ENCODE measurements at places on chromosomes 1 and 21. TPM values are rescaled to one million over a fixed set of nuclear protein-coding genes. Genes with fewer than 3 reads are reported as not detected.
A peak's percentile ranks its signal among the peaks of the same experiment; 100 is the strongest.

Gene MMEL1
- total RNA-seq, result 3.1 TPM

Gene BSND
- total RNA-seq, result not detected

Gene PADI3
- not detected for total RNA-seq

Gene CELSR2
- 3.1 TPM for total RNA-seq

Gene PCSK9
- total RNA-seq, result not detected

Gene RNPEP
- total RNA-seq, result 39.5 TPM

Gene PADI4
- 1.8 TPM for total RNA-seq

Gene C8B
- not detected for total RNA-seq

Gene CDCP2
- not detected for total RNA-seq

Gene CYP4B1
- total RNA-seq, result not detected

Gene RGS18
- total RNA-seq, result not detected

Gene DYNLT5
- not detected for total RNA-seq

- DNase-seq, result no peak
- no peaks in the 10 kb centered on the region for H3K36me3 ChIP-seq
- no peaks in the 10 kb centered on the region for H3K4me1 ChIP-seq
- H3K4me3 ChIP-seq, result no peak overlapping the region
Observed at GRCh38 chr21:26057477-26058170, 112.9 kb downstream of the APP start.

DNA sequence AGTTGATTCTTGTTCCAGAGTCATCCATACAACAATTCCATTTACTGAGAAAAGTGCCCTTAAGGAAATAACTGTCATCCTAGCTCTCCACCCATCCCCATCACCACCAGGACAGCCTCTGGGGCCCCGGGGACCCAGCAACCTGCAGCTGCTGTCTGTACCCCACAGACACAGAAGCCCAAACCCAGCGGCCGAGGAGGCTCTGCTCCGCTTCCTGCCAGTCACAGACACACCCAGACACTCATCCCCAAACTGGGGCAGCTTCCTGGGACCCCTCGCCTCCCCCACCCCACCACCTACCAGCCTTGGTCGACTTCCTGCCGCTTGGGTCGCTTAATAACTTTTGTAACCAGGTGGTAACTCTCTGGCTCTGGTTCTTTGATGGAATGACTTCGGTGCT is 121.6 kb upstream of the SLC25A33 start:
- no peak overlapping the region for H3K4me3 ChIP-seq
- peaks cover 12% of the 10 kb centered on the region for H3K27me3 ChIP-seq
- DNase-seq, result peak; percentile 58

- no peaks in the 10 kb centered on the region for H3K36me3 ChIP-seq
- peaks cover 2% of the 10 kb centered on the region for H3K27me3 ChIP-seq
- no peak overlapping the region for H3K4me3 ChIP-seq
- peaks cover 11% of the 10 kb centered on the region for H3K4me1 ChIP-seq
Observed at GRCh38 chr21:38743772-38744529, 61.8 kb upstream of the ETS2 start.

DNA sequence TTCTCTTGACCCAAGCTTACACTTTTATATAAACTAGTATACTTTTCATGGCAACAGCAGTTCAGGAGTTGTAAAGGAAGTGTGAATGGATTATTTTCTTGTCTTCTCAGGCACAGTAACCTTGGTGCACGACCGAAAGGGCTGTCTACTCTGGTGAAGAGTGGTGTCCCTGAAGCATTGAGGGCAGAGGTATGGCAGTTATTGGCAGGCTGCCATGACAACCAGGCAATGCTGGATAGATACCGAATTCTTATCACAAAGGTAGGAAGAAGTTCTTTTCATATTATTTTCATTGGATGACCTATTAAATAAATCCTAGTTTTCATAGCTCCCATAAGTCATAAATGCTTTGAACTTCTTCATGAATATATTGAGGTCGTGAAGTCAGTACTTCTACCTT is 53.9 kb upstream of the GPR52 start:
- no peak for DNase-seq
- peaks cover 39% of the 10 kb centered on the region for H3K36me3 ChIP-seq
- peaks cover 11% of the 10 kb centered on the region for H3K4me1 ChIP-seq
- H3K4me3 ChIP-seq, result no peak overlapping the region
- H3K27ac ChIP-seq, result no peak overlapping the region

GRCh38 chr1:178434899-178435435 is 61.8 kb downstream of the CLEC20A start:
- H3K36me3 ChIP-seq, result no peaks in the 10 kb centered on the region
- DNase-seq, result no peak
- no peak overlapping the region for H3K4me3 ChIP-seq

GRCh38 chr1:4310396-4310923 is 343.9 kb upstream of the AJAP1 start:
- H3K27ac ChIP-seq, result no peak overlapping the region
- DNase-seq, result no peak
- H3K4me3 ChIP-seq, result no peak overlapping the region
- no peaks in the 10 kb centered on the region for H3K4me1 ChIP-seq

Data from activated CD8-positive, alpha-beta T cell treated with anti-CD3 and anti-CD28 coated beads for 36 hours (primary cell).